H7 (cell line): ENCODE measurements at places on chromosomes 1 and 21.

DNA sequence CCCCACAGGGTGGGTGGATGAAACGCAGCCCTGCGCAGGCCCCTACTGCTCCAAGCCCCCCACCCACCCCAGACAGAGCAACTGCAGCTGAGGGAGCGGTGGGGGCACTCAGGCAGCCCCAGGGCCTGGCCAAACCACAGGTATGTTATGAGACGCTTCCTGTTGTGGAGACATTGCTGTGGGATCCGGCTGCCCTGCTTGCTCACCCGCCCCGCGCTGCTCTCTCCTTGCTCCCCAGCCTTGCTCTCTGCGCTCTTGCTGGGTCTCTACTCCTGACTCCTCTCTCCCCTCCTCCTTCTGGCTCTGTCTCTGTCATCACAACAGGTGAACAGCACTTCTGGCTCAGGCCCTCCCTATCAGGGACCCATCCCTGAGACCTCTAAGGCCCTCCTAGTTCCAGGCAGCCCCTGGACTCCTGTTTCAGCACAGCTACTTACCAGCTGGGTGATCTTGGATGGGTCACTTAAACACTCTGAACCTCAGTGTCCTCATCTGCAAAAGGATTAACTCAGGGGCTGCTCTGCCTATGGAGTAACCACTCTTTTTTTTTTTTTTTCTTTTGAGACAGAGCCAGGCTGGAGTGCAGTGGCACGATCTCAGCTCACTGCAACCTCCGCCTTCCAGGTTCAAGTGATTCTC, 15.9 kb downstream of the COL8A2 start:
- DNase-seq = peak; percentile 53

GRCh38 chr1:240385985-240386978, 225.7 kb downstream of the GREM2 start:
- DNase-seq = no peak

DNA sequence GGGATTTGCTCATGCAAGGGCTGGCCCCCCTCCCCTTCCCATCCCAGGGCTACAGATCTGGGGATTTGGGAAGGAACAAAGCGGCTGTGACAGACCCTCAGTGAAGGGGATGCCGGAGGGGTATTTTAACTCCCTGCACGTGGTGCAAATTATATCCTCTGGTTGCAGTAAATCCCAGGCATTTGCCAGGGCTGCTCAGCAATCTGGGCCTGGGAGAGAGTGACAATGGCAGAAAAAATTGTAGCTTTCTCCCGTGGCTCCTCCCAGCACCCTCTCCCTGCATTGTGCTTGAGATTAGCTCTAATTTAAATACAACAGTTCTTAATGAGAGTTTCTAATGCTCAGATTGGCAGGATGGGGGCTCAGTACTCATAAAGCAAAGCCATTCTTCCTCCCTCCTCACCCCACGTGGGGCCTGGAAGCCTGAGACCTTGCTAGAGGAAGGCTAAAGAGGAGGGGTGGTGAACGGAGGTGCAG, 129.9 kb upstream of the CD34 start:
- peak; percentile 54 for DNase-seq

- DNase-seq = no peak
Observed at GRCh38 chr1:36279110-36279788, 26.9 kb upstream of the SH3D21 start.

- no peak for DNase-seq
Observed at GRCh38 chr1:206003854-206004800, 932 bp upstream of the RAB7B start.

- no peak for DNase-seq
Observed at GRCh38 chr1:241551759-241552638, 19.8 kb downstream of the KMO start.

- peak; percentile 79 for DNase-seq
Observed at GRCh38 chr1:202247837-202248795, 54.5 kb downstream of the LGR6 start.

GRCh38 chr1:153375511-153375910, at the start of gene S100A12:
S100A12 (minus strand) TSS chr1:153375621; CDS start chr1:153374592, 1,029 bp downstream.
- no peak for DNase-seq

DNA sequence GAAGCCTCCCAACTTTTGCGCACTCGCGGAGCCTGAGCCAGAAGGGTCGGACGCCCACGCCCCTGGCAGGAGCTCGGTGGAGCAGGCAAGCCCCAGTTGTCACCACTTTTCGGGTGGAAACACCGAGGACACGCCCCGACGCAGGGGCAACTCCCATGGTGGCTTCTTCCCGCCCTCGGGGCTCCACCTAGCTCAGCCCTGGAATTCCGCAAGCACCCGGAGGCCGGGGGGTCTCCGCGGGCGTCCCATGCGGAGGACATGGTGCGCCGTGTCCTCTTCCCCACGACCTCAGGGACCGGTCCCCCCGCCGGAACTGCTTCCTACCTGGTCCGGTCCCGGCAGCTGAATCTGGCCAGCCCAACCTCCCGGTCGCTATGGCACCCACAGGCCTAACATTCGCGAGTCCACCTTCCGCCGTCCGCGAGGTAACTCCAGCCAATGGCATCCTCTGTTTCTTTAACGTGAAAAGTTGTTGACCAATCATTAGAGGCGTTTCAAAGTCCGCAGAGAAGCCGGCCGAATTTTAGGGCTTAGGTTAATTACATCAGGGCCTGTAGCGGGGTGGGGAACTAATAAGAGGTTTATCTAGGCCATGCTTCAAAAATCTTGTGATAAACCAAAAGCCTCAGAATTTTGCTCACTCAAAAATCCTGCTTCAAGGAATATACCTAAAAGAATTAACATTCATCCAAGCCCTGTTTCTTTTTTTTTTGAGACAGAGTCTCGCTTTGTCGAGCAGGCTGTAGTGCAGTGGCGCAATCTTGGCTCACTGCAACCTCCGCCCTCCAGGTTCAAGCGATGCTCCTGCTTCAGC, at the start of gene STPG1:
Gene STPG1, minus strand, starts transcription at position 433 of the 814 bp plus-strand sequence. CDS start 12,394 bp downstream, outside the sequence.
- DNase-seq = peak; percentile 97

DNA sequence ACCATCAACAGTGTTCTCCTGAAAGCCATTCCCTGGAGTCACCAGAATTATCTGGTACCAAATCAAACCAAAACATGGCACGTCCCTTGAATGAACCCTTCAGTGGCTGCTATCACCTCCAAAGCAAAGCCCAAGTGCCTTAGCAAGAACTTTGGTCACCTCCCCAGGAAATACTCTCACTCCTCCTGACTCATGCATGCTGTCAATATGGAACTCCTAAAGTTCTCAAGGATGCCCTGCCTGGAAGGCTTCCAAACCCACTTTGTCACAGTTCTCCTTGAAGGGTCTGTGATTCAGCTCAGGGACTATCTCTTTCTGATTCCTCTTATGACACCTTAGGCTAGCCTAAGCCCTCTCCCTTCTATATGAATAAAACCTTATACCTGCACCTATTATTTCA, 146.1 kb upstream of the RUNX1 start:
- no peak for DNase-seq

- peak; percentile 44 for DNase-seq
Observed at GRCh38 chr1:3036447-3037280, 15.4 kb downstream of the ACTRT2 start.

- no peak for DNase-seq
Observed at GRCh38 chr1:202586018-202586821, 124.0 kb downstream of the SYT2 start.

DNA sequence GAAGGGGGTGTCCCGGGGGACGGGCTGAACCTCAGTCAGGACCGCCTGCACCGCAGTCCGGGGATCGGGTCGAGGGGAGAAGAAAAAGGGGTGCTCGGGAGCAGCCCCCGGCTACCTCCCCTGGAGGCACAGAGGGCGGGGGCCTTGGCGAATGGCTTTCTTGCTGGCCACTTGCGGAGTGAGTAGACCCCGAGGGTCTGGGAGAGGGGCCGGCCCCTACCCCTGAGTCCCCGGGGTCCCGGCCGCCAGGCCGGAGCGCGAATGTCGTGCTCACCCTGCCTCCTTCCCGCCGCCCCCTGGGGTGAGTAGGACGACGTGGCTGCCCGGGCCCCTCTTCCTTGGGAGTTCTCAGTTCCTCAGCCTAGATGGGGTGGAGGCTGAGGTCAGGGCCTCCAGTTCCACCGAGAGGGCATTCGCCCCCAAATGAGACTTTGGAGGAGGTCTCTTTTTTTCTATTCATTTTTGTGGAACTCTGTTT, 113.0 kb downstream of the OSBPL9 start:
- no peak for DNase-seq

- no peak for DNase-seq
Observed at GRCh38 chr1:66778266-66778665, 22.8 kb downstream of the INSL5 start.

- DNase-seq = no peak
Observed at GRCh38 chr1:76500116-76500515, 367.2 kb upstream of the ST6GALNAC5 start.

DNA sequence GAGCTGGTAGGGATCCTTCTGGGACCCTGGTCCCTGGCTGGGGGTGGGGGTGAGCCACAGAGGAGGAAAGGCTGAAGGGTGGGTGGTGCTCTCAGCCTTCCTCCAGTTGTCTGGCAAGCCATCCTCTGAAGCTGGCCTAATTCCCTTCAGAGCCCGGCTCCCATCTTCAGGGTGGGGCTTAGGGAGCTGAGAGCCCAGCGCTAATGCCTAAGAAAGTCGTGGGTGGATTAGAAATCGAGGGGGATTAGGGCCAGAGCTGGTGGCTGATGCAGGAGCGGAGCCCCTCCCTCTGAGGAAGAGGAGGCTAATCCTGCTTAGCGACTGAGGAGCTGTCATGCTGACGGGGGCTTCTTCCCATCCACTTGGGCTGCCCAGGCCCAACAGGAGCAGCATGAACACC, 30.8 kb upstream of the DMBX1 start:
- no peak for DNase-seq

- DNase-seq = no peak
Observed at GRCh38 chr1:183390561-183390960, 27.6 kb downstream of the NMNAT2 start.

GRCh38 chr1:179803104-179803503, 60.0 kb downstream of the FAM163A start:
- DNase-seq = no peak

- no peak for DNase-seq
Observed at GRCh38 chr1:185693654-185694053, 40.5 kb upstream of the HMCN1 start.

GRCh38 chr1:212680680-212681389, 18.8 kb downstream of the BATF3 start:
- no peak for DNase-seq

DNA sequence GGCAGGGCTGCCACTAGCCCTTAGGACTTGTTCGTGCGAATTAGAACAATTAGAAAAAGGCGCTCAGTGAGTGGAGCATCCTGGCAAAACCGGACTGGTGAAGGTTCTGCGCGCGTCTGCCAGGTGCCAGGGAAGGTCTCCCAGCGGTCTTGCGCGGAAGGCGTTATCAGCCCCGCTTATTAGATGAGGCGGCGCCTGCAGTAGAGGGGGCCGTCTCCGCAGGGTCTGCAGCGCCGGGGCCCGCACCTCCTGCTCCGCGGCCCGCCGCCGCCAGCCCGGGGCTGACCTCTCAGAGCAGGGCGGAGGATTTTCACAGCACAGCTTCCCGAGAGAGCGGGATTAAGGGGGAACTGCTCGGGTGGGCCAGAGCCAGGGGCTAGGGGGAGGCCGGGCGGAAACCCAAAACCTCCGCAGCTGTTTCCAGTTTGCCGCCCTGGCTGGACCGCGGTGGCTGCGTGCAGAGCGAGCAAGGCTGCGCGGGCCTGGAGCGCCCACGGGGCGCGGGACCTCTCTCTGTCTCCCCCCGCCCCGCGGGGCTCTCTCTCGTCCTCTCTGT, 155.2 kb downstream of the FOXD2 start:
- peak; percentile 82 for DNase-seq

GRCh38 chr1:100921110-100921706, 25.3 kb downstream of the SLC30A7 start:
- DNase-seq = peak; percentile 11

DNA sequence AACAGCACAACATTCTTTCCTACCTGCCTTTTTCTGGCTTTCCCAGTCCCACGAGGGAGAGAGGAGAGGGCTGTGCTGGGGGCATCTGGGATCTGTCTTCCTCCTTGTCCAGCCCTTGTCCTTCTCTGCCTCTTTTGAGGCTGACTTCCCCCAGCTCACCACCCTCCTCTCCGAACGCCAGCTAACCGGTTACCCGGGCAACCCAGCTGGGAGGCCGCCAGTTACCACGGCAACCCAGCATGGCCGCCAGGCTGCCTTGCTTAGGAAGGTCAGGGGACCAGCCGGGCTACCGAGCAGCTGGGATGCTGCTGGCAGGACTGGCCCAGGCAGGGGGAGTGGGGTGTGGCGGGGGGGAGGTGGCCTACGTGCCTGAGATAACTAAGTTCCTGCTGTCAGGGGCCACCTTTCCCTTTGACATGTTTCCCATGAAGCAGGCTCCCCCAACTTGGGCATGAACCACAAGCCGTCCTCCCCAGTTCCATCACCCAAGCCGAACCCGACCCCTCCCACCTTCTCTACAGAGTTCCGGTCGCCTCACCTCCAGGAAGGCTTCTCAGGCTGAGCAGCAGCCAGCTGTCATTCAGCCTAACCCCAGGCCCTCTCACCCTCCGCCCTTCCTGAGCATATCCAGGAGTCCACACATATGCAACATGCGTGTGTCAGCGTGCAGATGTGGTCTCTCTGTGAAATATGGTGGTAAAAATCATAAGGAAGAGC, 8.7 kb downstream of the PLEKHA6 start:
- DNase-seq = peak; percentile 96

DNA sequence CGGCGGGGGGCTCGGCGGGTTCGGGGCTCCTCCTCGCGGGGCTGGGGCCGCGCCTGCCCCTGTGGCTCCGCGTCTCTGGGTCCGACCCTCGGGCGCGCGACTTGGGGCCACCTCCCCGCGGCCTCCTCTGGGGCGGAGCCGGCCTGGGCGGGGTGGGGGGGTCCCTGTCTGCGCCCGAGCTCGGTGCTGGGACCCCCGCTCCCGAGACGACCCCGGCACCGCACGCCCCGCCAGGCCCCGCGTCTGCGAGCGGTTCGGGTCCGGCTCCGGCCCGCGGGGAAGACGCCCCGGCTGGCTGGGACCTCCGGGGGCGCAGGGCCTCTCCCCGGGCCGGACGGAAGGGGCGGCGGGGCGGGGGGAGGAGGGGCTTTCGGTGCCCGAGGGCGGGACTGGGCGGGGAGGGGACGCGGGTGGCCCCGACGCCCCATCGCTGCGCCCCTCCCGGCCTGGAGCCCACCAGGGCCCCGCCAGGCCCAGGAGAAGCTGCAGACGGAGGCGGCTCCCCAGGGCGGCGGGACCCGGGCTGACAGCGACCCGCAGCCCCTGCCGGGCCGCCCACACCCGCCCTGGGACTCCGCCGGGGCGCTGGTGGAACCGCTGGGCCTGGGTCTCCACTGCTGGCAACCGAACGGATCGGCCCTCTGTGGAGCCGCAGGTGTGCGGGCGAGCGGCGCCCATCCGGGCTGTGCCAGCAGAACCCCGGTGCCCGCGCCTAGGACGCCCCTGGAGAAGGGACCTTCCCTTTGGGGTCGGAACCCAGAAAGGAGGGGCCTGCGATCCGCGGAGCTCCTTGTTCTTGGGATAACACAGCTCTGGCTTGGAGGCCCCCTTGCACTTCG, 610 bp downstream of the COL6A2 start:
- DNase-seq = peak; percentile 87

DNA sequence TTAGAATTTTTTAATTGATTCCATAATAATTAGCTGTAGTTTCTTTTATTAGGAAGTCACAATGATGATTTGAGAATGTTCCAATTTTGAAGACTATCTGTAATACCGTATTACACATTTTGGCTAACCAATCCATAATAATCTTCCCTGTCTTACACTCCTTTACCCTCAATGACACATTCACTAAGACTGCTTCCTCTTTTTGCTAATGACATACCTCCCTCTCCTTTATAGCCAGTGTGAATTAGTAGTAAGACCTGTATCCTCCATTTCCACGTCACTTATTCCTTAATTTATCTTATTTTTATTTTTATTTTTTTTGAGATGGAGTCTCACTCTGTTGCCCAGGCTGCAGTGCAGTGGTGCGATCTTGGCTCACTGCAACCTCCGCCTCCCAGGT, 10.1 kb downstream of the KDM1A start:
- no peak for DNase-seq

- DNase-seq = peak; percentile 81
Observed at GRCh38 chr1:148353461-148354283, 129.4 kb downstream of the PPIAL4G start.
